Activated CD4-positive, alpha-beta T cell treated with anti-CD3 and anti-CD28 coated beads, Interleukin-2, amount 50 U/mL, for 1 hour (primary cell): ENCODE measurements at places on chromosomes 2 and 18.

- no peak for DNase-seq
Measured at GRCh38 chr2:205959521-205959920, 126.5 kb downstream of the INO80D start.

GRCh38 chr2:58709687-58710354, 468.7 kb upstream of the FANCL start:
- DNase-seq, result no peak

- DNase-seq, result no peak
Measured at GRCh38 chr2:238998801-238999200, 150.9 kb downstream of the TWIST2 start.

DNA sequence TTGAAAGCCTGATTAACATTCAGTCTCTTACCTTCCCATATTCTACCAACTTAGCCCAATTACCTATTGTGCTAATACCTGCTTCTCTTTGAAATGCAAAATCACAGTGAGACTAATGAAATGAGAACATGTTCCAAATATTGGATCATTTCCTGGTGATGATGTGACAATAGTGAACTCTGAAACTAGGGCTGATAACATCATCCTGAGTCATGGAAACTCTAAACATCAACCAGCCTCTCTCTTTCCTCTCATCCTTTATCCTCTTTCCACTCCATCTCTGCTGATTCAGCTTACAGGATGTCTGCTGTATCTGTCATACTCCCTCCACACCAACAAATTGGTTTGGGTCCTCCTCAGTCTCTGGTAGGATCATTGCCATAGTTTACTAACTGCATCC, 98.8 kb upstream of the NCKAP5 start:
- no peak for DNase-seq

GRCh38 chr2:122563781-122564180, 808.3 kb downstream of the TSN start:
- no peak for DNase-seq

GRCh38 chr2:68320118-68320641, 431 bp upstream of the CNRIP1 start:
- DNase-seq, result no peak

GRCh38 chr2:23567161-23567756, 182.3 kb downstream of the KLHL29 start:
- no peak for DNase-seq

- DNase-seq, result no peak
Measured at GRCh38 chr2:137829251-137829650, 135.0 kb upstream of the HNMT start.

DNA sequence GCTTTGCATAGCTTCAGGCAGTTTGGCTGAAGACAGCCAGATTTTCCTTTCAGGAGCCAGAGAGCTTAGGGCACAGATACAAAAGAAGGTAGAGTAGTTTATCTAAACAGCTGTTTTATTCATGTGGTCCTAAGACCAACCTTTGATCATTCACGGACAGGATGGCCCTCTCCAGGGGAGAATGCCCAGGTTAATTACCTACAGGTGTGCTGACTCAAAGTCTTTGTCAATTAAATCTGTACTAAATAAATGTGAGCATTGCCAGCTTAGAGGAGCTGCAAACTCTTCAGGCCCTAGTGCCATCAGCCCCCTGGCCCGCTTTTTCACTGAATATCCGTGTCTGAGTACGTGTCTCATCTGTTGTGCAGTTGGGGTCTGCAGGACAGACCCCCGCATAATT, 554.7 kb downstream of the NUP35 start:
- DNase-seq, result no peak

DNA sequence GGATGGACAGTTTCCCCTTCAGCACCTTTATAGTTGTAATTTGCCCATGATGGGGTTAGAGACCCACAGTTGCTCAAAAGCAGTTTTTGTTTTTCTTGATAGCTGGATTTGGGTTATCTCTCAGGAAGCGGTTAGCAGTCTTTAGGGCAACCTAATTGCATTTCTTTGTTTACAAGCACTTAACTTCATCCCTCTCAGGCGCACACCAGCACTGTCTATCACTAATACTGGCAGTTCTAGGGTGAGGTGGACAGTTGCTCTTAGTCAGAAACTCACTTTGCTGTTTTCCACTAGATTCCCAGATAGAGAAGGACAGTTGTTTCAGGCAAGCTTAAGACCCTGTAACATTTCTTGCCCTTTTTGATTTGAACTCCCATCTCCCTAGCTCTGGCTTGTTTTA, 146.0 kb downstream of the AGAP1 start:
- no peak for DNase-seq

- DNase-seq, result no peak
Measured at GRCh38 chr2:119387381-119388129, 20.8 kb downstream of the DBI start.

DNA sequence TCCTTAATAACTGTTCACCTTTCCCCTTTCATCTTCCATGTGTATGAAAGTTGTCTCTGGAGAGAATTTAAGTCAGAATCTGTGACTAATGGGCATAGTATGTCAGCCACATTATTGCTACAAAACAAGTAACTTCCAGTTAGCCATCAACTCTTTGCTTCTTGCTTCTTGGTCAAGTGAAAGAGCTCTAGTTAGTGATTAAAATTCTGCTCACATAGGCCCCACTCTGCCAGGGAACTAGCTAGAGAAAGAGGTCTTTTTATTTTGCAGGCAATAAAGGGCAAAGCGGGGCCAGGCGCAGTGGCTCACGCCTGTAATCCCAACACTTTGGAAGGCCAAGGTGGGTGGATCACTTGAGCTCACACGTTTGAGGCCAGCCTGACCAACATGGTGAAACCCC, 64.6 kb downstream of the COLEC12 start:
- DNase-seq, result no peak

DNA sequence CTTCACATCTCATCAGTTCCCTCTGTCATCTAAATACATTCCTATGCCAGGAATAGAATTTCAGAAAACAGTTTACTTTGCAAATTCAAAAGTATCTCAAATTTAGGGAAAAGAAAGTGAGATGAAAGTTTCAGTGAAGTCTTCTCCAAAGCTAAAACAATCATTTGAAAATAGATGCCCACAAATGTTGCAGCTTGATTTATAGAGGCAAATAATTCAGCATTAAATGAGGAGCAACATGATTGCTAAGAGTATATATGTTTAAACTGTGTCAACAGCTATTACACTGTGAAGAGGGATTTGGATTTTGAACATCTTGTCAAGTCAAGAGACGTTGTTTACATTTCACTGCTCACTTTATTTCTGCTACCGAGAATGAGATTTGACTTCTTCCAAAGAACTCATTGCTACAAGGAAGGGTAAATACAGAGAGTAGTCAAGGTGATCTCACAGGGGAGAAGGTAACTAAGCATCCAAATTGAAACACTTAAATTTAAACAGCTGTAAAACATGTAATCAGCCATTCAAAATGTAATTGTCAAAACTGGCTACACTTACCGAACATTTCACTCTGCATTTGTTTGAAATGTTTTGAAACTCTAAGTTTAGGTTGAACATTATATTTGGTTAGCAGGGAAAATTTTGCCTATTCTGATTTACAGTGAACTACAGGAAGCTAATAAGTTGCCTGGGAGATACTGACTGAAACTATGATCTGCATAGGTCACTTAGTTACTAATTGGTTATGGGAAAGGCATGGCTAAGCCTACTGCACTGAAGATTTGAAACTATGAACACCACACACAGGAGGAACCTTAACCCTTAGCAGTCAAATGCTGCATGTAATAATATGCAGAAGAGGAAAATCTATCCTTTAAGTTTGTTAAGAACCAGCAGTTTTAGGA, 33.2 kb upstream of the GALNT3 start:
- DNase-seq, result no peak

- no peak for DNase-seq
Measured at GRCh38 chr2:212745359-212745758, 206.8 kb upstream of the ERBB4 start.

GRCh38 chr18:68441241-68441640, 273.7 kb downstream of the TMX3 start:
- no peak for DNase-seq

DNA sequence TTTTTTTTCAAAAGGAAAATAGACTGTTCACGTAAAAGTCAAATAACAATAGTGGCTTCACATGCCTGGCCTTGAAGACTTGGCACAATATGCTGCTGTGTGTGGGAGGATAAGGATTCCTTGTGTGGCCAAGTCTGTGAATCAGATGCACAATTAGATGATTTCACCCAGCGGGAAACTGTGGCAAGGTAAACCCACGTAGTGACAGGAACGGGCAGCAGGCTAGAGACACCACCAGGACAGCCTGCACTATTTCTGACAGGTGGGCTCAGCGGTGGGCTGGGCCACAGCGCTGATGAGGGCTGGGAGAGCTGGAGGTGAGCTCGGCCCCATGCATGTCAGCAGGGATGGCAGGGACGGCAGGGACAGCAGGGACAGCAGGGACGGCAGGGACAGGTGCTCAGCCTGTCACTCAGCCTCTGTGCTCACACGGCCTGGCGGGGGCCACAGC, 21.6 kb downstream of the SNORC start:
- DNase-seq, result no peak

GRCh38 chr2:65548064-65548463, 115.7 kb upstream of the SPRED2 start:
- DNase-seq, result no peak

GRCh38 chr18:2540575-2540974, 30.7 kb downstream of the METTL4 start:
- no peak for DNase-seq

DNA sequence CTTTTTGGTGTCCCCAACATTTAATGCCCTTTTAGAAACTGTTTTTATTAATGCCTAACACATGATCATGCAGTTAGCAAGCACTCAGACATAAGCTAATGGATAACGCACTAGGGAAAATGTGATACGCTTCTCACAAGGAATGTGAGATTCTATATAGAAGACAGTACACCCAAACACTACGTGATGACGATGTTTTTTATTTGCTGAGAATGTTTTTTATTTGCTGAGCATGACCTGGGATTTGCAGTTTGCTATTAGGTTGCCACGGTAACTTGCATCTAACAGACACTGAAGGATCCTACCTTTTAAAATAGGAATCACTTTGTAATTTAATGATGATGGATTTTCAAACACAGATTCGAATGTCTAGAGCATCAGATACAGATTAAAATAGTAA, 4.9 kb downstream of the SMC6 start:
- no peak for DNase-seq

GRCh38 chr18:77250926-77251729, 1.5 kb downstream of the GALR1 start:
- DNase-seq, result no peak

- DNase-seq, result no peak
Measured at GRCh38 chr2:155023674-155024073, 325.2 kb downstream of the KCNJ3 start.

- no peak for DNase-seq
Measured at GRCh38 chr2:1745171-1746023, 1.1 kb upstream of the PXDN start.

- no peak for DNase-seq
Measured at GRCh38 chr18:62026586-62026985, 133.8 kb upstream of the RNF152 start.

DNA sequence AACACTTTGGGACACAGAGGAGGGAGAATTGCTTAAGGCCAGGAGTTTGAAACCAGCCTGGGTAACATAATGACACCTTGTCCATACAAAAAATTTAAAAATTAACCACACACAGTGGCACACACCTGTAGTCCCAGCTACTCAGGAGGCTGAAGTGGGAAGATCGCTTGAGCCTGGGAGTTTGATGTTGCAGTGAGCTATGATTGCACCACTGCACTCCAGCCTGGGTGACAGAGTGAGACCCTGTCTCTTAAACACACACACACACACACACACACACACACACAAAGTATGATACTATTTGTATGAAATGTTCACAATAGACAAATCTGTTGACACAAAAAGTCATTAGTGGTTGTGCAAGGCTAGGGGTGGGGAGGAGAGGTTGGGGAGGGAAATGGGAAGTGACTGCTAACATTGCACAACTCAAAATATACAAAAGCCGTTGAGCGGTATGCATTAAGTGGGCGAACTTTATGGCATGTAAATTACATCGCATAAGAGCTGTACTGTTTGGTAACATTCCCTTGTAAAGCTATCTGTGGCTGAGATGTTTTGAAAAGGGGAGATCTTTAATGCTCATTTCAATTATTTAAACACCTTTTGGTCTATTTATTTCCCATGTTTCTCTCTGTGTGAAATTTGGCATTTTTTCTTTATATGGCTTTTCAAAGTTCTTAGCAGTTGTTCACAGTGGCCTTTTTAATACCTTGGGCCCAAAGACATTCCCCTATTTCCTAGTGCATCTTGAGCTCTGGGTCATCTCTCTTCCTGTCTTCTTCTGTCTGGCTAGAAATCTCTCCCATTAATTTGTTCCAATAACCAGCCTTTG, 58.9 kb upstream of the ZNF516 start:
- DNase-seq, result no peak

- DNase-seq, result no peak
Measured at GRCh38 chr18:47274961-47275360, 23.5 kb upstream of the SKOR2 start.

GRCh38 chr2:181780047-181780651, 99.8 kb upstream of the NEUROD1 start:
- no peak for DNase-seq

DNA sequence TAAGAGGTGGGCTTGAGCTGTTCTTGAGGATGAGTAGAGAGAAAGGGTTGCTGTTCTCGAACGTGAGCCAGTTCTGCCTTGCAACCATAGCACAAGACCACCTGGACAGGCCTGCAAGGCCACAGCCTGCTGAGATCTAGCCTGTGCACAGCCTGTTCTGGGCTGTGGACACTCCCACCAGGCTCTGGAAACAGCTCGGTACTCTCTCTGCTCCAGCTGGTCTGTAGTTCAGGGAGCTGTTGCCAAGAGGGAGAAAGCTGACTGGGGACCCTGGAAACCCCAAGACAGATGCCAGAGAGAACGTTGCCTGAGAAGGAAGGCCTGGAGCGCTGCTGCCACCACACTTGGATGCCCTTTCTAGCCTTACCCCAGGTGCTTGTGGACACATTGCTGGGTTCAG, 69.8 kb downstream of the CTIF start:
- no peak for DNase-seq

- no peak for DNase-seq
Measured at GRCh38 chr2:60306267-60306861, 247.1 kb downstream of the BCL11A start.

- DNase-seq, result no peak
Measured at GRCh38 chr2:204781941-204782340, 236.7 kb downstream of the PARD3B start.

DNA sequence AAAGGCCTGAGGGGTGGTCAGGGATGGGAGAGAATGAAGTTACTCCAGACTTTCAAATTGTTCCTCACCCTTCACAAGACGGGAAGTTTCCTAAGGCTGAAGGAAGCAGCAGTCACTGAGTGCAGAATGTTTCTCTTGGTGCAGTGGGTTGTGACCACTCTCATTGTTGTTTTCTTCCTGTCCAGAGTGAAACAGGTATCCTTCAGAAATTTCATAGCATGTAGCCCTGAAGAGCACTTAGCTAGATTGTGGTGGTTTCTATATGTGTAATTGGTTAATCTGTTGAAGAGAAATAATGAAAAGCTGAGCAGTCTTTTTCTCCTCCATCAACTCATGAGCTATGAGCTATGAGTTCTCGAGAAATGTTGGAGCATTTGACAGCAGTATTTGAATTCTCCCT, 96.8 kb downstream of the GPD2 start:
- DNase-seq, result no peak
